Sigmoid colon (tissue), 7 donors: ENCODE measurements at places on chromosomes 1 and 21. TPM values are rescaled to one million over a fixed set of nuclear protein-coding genes. Genes with fewer than 3 reads are reported as not detected.

- DNase-seq, result no peak
Measured at GRCh38 chr1:243501002-243501401, 245.2 kb downstream of the SDCCAG8 start.

KCNK1 gene
- polyA plus RNA-seq, result 22.8 TPM

SPATA45 gene
- polyA plus RNA-seq, result not detected

TLR5 gene
- 1.9 TPM for polyA plus RNA-seq
